ENCODE measurements at places on chromosomes 3 and 15. TPM values are rescaled to one million over a fixed set of nuclear protein-coding genes. Genes with fewer than 3 reads are reported as not detected.

The SI gene
- total RNA-seq, result not detected

The ITIH4 gene
- 4.6 TPM for total RNA-seq

The STRIT1 gene
- not detected for total RNA-seq

The GOLGA6L10 gene
- 0.49 TPM for total RNA-seq

The CGGBP1 gene
- total RNA-seq, result 99.3 TPM

The MYO5C gene
- 4.1 TPM for total RNA-seq

The HDC gene
- total RNA-seq, result not detected

The LYZL4 gene
- total RNA-seq, result not detected

The SKIC8 gene
- 53.5 TPM for total RNA-seq

The CLSTN2 gene
- not detected for total RNA-seq

The CPN2 gene
- not detected for total RNA-seq

The C3orf20 gene
- 3.6 TPM for total RNA-seq

The TIGIT gene
- total RNA-seq, result 2.3 TPM

The KY gene
- not detected for total RNA-seq

The CLDN16 gene
- total RNA-seq, result not detected

The IGSF10 gene
- not detected for total RNA-seq

The TFRC gene
- 236 TPM for total RNA-seq

The OXTR gene
- total RNA-seq, result 0.82 TPM

The UACA gene
- not detected for total RNA-seq

The DZIP3 gene
- 30.9 TPM for total RNA-seq

The TBC1D2B gene
- 38.2 TPM for total RNA-seq

The LRRC34 gene
- total RNA-seq, result 3.3 TPM

The ADGRG7 gene
- not detected for total RNA-seq

The LRTM1 gene
- total RNA-seq, result not detected

The ANKRD63 gene
- not detected for total RNA-seq

The CCR3 gene
- total RNA-seq, result not detected

The GMPS gene
- 116 TPM for total RNA-seq

The SYNPR gene
- not detected for total RNA-seq

The CACNA2D3 gene
- total RNA-seq, result 0.42 TPM

The SMAD6 gene
- 14.6 TPM for total RNA-seq

The CACNA2D2 gene
- total RNA-seq, result 0.21 TPM

The KNSTRN gene
- 106 TPM for total RNA-seq

The PRR20G gene
- total RNA-seq, result not detected

The LNP1 gene
- total RNA-seq, result 10.8 TPM

The LCTL gene
- not detected for total RNA-seq

The OXSR1 gene
- 42.7 TPM for total RNA-seq

The NT5DC2 gene
- total RNA-seq, result 110 TPM

The IQCF6 gene
- total RNA-seq, result not detected

The CD200 gene
- not detected for total RNA-seq

All from OCI-LY7 (cell line).